ENCODE measurements at places on chromosomes 7 and 10. TPM values are rescaled to one million over a fixed set of nuclear protein-coding genes. Genes with fewer than 3 reads are reported as not detected.

GRCh38 chr10:1293636-1294435, 237.7 kb downstream of the WDR37 start:
- peak; percentile 76 for DNase-seq

GRCh38 chr10:84613336-84614021, 285.1 kb downstream of the CCSER2 start:
- DNase-seq: peak; percentile 94

DNA sequence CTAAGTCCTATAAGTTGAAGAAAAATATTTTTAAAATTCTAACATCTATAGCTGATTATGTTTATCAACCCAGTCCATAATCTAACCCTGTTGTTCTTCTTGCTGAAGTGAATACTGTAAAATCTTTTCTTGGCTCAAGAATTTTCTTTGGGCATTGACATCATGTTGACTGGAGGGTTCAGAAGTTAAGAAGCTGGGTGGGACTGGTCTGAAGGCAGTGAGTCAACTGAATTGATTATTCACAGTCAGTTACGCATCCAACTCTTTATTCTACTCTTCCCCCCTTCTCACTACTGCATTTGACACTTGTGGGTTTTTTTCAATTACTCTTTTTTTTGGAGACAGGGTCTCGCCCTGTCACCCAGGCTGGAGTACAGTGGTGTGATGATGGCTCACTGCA, 31.0 kb downstream of the DENND2A start:
- DNase-seq: no peak

DNA sequence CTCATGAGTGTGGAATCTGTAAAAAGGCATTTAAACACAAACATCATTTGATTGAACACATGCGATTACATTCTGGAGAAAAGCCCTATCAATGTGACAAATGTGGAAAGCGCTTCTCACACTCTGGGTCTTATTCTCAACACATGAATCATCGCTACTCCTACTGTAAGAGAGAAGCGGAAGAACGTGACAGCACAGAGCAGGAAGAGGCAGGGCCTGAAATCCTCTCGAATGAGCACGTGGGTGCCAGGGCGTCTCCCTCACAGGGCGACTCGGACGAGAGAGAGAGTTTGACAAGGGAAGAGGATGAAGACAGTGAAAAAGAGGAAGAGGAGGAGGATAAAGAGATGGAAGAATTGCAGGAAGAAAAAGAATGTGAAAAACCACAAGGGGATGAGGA, 207.7 kb downstream of the ZEB1 start:
- no peak for DNase-seq

- peak; percentile 47 for DNase-seq
Measured at GRCh38 chr10:30782537-30783461, 153.2 kb upstream of the LYZL2 start.

GRCh38 chr7:47488969-47489342, 93.0 kb downstream of the TNS3 start:
- peak; percentile 86 for DNase-seq

- DNase-seq: no peak
Measured at GRCh38 chr7:41067576-41067975, 635.3 kb downstream of the INHBA start.

GRCh38 chr10:119161680-119162451, 3.6 kb downstream of the SFXN4 start:
- DNase-seq: no peak

GRCh38 chr7:77975672-77976480, 177.3 kb downstream of the PHTF2 start:
- DNase-seq: no peak

DNA sequence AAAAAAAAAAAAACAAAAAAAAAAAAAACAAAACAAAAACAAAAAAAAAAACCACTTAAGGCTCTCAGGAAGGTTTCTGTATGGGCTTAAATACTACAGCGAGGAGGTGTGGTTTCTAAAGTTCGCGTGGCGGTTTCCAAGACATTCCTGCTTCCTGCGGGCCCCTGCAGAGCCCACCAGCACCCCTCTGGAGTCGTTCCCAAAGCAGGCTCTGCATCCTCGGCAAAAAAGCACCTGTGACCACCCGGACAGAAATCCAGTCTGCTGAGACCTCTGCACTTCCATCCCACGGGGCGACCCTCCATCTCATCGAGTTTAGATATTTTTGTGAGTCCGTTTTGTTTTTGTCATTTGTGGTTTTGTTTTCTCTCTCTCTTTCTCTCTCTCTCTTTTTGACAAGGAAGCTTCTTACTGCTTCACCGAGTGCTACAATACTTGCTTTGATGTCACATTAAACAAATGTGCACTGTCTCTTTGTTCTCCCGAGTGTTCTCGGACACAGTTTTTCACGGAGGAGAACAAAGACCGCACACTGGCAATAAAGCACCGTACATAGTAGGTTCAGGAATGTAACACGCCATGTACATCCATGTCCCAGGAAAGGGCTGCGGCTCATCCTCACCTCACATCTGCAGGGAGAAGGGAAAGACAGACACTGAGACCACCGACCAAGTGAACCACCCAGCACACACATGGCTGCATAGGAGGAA, 21.5 kb downstream of the PDGFA start:
- no peak for DNase-seq

GRCh38 chr7:108078211-108078673, 51.9 kb downstream of the LAMB4 start:
- no peak for DNase-seq

GRCh38 chr10:15704581-15704968, 15.1 kb downstream of the ITGA8 start:
- no peak for DNase-seq

DNA sequence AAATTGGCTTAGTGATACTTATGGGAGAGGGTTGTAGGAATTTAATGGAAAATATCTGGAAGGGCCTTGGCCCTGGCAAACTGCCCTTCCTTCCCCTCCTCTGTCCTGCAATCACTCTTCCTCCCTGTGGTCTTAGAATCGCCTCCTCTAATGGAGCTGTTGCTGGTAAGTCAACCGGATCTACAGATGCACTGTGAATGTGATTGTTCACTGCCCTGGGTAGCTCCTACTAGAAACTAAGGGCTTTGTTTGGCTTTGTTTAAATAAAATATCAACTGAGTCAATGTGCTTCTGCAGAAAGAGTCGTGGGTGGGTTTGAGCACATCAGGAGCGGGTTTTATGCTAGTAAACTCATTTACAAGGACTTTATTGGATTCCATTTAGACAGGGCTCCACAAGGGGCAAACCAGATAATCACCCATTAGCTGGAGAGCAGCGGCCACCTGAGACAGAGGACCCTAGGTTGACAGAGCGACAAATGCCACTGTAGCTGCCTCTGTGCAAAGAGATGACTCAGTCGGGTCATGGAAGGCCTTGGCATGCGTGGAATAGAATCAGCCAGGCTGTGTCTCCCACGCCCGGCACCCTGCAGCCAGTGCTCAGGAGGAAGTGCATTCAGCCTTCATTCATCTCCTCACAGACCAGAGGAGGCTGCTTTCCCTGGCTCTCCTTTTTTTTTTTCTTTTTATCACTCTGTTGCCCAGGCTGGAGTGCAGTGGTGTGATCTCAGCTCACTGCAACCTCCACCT, 97.9 kb downstream of the GAD2 start:
- DNase-seq: no peak

DNA sequence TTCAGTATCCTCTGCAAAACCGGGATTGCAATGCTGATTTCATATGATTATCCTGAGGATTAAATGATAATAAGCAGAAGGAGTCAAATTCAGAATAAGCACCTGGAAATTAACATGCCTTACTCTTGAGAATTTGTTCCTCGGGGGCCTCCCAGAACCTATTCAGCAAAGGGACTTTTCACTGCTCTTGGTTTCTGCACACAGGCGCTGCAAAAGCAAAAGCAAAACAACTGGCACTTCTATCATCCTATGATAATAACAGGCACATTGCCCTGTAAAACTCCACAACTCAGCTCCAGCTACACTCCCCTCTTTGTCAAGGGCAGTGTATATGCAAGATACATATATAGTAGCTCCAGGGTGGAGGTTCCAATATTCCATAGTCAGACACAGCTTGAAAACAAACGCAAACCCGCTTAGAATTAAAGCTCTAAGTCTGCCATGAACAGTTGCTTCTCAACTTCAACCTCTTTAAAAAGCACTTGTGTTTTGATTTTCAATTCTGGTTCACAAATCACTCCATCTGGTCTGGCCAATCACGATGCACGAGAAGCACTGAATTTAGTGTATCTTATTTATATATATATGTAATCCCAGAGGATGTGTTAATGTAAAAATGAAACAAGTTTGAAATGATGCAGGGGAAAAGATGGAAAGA, 119.9 kb upstream of the PTER start:
- DNase-seq: no peak

DNA sequence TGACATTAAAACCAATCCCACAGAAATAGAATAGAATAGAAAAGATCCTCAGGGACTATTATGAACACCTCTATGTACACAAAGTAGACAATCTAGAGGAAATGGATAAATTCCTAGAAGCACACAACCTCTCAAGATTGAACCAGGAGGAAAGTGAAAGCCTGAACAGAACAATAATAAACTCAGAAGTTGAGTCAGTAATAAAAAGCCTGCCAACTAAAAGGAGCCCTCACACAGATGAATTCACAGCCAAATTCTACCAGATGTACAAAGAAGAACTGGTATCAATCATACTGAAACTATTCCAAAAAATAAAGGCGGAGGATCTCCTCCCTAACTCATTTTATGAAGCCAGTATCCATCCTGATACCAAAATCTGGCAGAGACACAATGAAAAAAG, 220.3 kb upstream of the HPS1 start:
- no peak for DNase-seq

DNA sequence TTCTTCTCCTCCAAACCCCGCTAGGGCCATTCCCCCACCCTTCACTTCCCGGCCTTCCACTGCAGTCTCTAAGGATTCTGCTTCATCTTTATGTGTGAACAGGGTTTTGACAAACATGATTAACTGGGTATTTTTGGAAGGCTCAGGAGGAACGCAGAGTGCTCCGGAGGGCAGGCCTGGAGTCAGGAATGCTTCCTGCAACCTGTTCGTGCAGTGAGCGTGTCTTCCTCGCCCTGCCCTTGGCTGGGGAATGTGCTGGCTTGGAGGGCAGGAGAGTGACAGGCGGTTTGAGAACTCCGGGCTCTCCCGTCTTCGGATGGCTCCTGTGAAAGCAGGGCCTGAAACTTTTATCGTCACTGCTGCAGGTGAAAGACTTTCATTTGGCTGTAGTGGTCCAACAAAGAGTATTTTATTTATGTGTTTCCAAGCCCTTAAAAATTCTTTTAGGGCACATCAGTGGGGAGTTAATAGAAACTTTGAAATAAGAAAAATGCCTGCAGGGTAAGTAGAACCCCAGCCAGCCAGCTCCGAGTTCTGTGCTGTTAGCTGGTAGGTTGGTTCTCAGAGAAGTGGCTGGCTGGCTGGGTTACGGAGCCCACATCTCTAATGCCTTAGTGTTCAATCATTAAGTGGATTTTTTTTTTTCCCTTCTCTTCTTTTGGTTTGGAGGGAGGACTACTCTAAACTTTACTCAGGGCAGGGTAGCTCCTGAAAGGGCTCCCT, 51.0 kb downstream of the TCF7L2 start:
- peak; percentile 66 for DNase-seq

DNA sequence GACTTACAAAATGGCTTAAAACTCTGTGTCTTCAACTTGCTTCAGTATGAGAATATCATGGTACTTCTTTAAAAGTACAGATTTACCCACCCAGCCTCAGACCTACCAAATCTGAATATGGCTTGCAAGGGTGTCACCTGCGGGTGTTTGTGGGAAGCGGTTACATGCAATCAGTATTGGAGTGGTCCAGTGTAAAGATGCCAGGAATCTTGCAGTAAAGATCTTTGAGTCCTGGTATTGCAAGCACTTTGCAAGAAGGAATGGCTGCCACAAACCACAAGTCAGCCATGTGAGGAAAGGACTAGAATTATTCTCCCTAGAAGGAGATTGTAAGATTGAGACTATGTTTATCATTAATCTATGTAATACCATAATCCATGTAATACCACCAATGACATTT, 115.1 kb downstream of the PON1 start:
- DNase-seq: no peak

GRCh38 chr10:26157734-26158133, 58.8 kb upstream of the GAD2 start:
- peak; percentile 63 for DNase-seq

DNA sequence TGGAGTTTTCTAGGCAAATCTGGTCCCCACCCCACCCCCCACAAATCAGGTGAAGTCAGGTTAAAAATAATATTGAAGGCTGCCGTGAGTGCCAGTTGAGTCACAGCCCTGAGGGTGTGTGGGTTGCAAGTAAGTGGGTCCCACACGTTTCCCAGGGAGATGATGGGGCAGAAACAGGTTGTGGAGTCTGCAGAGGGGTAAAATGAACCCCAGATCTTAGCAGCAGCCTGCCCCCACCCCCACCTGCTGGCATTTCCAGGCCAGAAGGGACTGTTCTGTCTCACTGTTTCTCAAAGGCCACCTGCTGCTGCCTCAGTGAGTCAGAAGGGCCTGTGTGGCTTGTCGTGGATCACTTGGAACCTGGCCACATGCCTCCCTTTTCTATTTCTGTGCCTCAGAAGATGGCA, 59.8 kb upstream of the SMNDC1 start:
- no peak for DNase-seq

DNA sequence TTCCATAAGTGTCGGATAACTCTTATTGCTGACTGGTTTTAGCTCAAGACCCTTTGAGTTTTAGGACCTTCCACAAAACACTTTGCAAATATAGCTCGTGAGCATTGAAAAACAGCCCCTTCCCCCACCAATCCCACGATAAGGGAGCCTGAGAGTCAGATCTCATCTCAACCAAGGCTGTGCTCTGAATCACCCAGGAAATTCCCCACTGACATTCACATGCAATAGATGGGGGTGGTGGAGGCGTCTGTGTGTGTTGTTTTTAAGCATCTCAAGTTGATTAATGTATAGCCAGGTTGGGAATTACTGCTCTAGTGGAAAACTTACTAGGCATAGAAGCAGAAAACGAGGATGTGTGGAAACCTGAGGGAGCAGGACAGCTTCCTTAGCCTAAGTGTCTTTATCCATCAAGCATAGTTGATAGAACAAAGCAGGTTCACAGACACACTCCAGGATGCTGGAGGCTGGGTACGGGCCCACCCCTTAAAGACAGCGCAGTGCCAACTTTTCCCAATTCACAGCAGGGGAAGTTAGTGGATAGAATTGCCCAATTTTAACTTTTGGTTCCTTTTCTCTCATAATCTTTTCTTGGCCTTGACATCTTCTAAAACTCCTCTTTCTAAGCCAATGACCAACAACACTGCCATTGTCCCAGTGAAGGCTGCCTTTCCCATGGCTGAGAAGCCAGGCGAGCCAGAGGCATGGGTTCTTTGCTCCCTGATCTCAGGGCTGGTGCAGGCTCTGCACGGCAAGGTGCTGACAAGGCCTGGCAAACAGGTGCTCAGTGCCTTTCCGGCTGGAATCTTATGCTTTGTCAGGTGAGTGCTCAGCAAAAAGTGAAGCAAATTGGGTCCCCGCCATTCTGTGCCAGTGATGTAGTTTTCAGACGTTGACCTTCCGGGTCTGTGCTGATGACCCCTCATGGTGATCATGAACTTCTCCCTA, 98.5 kb upstream of the INSIG1 start:
- DNase-seq: no peak

GRCh38 chr7:4819560-4820404, 42.0 kb downstream of the PAPOLB start:
- no peak for DNase-seq

GRCh38 chr10:6108631-6109443, 20.0 kb downstream of the RBM17 start:
- DNase-seq: peak; percentile 91

Gene DPYSL4
- total RNA-seq: 13.5 TPM

Gene CPED1
- 0.28 TPM for total RNA-seq

Gene VENTX
- total RNA-seq: 11.5 TPM

Gene KDM7A
- 54.9 TPM for total RNA-seq

All from endodermal cell (in vitro differentiated cells).